Left ventricle myocardium inferior (tissue), 1 donor: ENCODE measurements at places on chromosomes 2 and 18. TPM values are rescaled to one million over a fixed set of nuclear protein-coding genes. Genes with fewer than 3 reads are reported as not detected.

Gene BCL2
- 7.3 TPM for total RNA-seq

Gene MYCN
- total RNA-seq = 0.38 TPM

Gene EFR3B
- total RNA-seq = 8.7 TPM

Gene PPP1R1C
- 33.1 TPM for total RNA-seq

Gene IL1R1
- total RNA-seq = 22.6 TPM
